ENCODE measurements at places on chromosomes 16 and 17. TPM values are rescaled to one million over a fixed set of nuclear protein-coding genes. Genes with fewer than 3 reads are reported as not detected.

LMF1 gene
- 11.2 TPM for total RNA-seq

C17orf107 gene
- total RNA-seq: 0.30 TPM

CLEC10A gene
- not detected for total RNA-seq

ADORA2B gene
- total RNA-seq: 15.8 TPM

AMDHD2 gene
- 23.9 TPM for total RNA-seq

Measured in A549 treated with RU486 at 1 μM for 4 hours (cell line).